ENCODE measurements at places on chromosomes 6 and 20.

GRCh38 chr6:65667916-65668656 is 38.9 kb downstream of the EYS start:
- no peak for DNase-seq

- DNase-seq, result no peak
Observed at GRCh38 chr6:81933089-81933488, 180.6 kb upstream of the TENT5A start.

GRCh38 chr6:22007469-22007868 is 289.4 kb downstream of the PRL start:
- no peak for DNase-seq

- no peak for DNase-seq
Observed at GRCh38 chr20:7926767-7927166, 13.5 kb downstream of the HAO1 start.

- DNase-seq, result no peak
Observed at GRCh38 chr6:154511791-154512190, 1.3 kb upstream of the CNKSR3 start.

DNA sequence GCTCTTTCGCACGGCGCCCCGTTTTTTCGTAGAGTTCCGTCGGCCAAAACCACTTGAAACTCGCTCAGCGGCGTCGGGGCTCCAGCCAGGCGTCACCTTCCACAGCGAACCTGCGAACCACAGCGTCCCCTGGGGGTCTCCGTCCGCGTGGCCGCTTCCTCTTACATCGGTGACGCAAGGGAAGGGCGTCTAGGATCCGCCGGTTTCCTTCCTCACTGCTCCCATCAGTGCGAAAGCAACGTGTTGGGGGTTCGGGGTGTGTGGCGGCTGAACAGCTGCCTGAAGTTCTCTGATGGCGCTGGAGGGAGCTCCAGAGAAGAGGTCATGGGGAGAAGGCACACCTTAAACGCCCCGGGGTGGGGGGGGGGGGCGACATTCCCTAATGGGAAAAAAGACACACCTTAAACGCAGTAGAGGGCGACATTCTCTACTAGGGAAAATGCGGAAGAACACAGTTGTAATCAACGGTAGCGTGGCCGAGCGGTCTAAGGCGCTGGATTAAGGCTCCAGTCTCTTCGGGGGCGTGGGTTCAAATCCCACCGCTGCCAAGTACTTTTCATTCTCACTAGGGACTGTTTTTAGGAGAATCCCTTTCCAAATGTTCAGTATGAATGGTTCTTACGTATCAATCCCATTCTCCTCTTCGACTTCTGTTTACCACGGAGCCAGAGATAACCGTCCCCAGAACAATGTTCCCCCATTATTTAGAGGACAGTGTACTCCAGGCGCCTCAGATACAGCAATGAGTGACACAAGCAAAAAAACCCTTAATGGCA is 16.4 kb downstream of the ZNF311 start:
- DNase-seq, result no peak

- no peak for DNase-seq
Observed at GRCh38 chr6:4370066-4370465, 234.7 kb upstream of the ECI2 start.

DNA sequence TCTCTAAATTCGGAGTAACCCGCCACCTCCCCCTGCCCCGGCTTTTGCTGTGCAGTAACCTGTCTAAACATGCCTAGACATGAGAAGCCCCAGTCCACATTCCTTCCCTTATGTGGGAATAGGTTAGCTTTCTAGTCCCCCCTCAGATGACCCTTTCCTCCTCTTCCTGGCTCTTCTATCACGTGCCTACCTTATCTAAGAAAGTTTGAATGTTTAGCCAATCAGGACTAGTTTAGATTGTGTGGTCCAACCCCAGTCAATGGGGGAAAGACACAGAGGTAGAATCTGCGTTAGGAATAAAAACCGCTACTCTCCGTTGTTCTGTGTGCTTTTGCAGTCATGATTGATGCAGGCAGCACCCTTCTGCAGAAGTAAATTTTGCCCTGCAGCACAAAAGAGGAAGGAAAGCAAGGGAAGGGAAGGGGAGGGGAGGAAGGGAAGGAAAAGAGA is 69.0 kb upstream of the CD93 start:
- DNase-seq, result no peak

DNA sequence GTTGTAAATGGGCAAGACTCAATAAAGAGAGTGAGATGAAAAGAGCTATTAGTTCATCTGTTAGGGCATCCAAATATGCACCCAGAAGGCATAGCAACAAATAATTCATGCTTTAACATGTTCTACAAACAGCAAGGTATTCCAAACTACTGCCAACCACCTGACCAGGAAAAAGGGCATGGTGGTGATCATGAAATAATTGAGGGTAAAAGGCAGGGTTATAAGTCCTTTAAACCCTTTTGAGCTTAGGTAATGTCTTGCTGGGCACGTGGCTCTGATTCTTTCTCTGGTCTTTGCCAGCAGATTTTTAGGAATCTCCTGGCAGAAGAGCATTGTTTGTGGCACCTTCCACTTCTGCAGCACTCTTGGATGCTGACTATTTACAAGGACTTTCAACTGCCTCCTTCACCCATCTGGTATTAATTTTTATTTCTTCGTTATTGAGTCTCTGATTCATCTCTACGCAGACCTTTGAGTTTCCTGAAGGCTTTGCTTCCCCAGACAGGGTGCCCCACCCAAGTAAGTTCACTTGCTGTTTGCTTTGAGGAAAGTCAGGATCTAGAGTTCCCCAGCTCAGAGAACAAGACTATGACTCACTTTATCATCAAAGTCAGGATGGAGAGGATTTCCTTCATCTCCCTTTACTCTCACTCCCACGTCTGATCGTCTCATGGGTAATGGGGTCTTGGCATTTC is 83.4 kb upstream of the NEDD9 start:
- DNase-seq, result no peak

DNA sequence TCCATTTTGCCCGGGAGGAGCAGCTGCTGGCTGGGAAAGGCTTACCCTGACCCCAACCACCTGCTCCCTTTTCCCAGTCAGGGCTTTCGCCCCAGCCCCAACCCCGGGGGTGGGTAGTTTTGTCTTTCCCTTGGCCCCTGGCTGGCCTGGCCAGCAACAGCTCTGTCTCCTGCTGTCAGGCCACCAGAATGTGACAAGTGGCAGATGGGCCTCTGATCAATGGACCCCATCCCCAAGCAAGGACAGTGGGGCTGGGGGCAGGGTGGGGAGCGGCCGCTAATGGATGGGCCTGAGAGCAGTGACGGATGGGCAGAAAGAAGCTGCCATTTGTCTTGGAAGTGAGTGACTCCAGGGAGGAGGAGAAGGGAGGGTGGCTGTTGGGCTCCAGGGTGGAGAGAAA is 121.6 kb downstream of the DHX35 start:
- DNase-seq, result no peak

- DNase-seq, result peak; percentile 1
Observed at GRCh38 chr6:138656364-138657064, 117.1 kb upstream of the CCDC28A start.

DNA sequence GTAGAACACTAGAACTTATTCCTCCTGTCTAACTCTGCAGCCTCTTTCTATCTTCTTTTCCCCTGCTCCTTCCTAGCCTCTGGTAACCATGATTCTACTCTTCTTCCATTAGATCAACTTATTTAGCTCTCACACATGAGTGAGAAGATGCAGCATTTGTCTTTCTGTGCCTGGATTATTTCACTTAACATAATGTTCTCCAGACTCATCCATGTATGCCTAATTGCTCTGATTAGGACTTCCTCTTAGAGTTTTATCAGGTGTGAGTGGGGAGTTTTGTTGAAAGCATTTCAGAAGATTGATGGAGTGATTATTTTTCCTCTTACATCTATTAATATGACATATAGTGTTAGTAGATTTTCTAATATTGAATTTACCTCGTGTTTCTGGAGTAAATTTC is 140.4 kb downstream of the CDKAL1 start:
- DNase-seq, result no peak

DNA sequence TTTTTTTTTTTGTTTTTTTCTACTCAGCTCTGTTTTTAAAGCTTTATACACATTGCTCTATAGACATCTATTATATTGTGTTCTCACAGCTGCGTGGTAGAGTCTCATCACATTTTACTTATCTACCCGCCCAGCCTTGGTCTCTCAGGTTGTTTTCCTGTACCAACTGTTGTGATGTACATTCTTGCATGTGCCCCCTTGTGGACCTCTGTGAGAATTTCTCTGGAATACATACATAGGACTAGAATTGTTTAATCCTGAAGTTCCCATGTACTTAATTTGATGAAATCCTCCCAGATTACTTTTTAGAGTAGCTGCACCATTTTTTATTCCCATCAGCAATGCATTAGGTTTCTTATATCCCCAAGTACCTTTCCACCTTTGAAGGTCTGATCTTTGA is 40.4 kb upstream of the TINAG start:
- DNase-seq, result no peak

- DNase-seq, result no peak
Observed at GRCh38 chr6:84854811-84855400, 90.5 kb upstream of the TBX18 start.

DNA sequence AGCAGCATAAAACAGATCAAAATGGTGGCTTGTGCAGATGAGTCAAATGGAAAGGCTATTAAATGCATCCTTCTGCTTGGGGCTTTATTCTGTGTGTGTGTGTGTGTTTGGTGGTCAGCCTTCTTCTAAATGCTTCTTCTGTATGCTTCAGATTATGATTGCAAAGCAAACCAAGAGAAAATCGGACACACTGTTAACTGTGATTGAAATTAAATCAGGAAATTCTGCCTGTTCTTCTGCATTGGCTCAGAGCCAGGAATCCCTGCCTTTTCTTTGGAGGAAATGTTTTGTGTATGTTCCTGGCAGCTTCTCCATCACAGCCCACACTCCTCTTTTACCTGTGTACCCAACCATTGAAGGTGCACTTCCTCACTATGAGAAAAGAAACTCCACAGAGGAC is 22.3 kb upstream of the PDE10A start:
- no peak for DNase-seq

DNA sequence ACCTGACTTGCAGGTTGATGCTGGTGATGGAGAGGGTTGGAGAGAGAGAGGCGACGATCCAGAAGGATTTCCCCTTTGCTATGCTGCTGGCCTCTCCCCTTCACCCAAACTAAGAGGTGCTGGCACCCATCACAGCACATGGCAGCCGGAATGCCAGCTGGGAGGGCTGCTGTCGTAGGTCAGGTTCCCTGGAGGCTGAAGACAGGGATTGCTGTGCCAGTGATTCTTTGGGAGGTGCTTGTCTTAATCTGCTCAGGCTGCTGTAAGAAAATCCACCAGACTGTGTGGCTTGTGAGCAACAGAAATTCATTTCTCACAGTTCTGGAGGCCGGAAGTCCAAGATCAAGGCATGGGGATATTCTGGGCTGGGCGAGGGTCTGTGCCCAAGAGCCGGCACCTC is 4.4 kb upstream of the ARFGAP1 start:
- no peak for DNase-seq

- no peak for DNase-seq
Observed at GRCh38 chr6:160300076-160300695, 41.6 kb upstream of the SLC22A2 start.

GRCh38 chr6:111809264-111809663 is 64.0 kb downstream of the FYN start:
- DNase-seq, result no peak

DNA sequence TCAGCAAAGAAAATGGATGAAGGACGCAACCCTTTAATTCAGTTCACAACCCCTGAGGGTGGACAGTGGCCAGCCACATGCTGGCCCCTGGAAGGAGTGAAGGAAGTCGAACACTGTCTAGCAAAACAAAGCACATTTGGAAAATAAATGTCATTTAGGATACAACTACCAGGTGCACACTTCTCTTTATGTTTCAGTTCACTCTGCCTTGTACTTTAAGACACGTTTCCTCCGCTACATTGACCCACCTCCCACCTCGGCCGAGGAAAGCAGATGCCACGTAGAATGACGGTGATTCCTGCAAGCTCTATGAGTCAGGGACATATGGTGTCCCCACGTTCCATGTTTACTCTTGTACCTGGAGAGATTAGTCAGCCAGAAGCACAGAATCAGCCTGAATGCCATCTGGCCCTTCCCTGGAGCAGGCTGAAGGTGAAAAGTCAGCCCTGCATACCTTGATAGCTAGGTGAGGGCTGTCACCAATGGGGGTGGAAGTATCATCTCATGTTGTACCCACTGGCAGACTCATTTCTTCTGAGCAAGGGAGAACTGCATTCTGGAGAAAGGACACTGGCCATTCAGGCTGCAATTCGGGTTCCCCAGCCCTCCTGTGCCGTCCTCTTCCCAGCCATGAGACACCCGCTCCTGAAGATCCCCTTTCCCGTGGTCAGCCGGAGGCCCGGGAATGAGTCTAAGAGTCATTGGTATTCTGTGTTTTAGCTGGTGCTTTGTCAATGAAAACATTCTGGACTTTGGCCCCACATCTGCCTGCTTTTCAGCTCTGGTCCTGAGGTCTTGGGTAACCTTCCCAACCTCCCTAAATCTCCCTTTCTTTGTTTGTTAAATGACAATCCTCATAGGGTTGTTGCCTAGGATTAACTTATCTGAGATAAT is 60.6 kb downstream of the FOXA2 start:
- no peak for DNase-seq

GRCh38 chr6:43203029-43203717 is 21.2 kb downstream of the CUL9 start:
- DNase-seq, result no peak

- peak; percentile 11 for DNase-seq
Observed at GRCh38 chr6:138486249-138487101, 12.8 kb downstream of the NHSL1 start.

GRCh38 chr6:113019176-113019575 is 672.0 kb downstream of the RFPL4B start:
- no peak for DNase-seq

- no peak for DNase-seq
Observed at GRCh38 chr20:23227274-23227673, 123.3 kb upstream of the NXT1 start.

DNA sequence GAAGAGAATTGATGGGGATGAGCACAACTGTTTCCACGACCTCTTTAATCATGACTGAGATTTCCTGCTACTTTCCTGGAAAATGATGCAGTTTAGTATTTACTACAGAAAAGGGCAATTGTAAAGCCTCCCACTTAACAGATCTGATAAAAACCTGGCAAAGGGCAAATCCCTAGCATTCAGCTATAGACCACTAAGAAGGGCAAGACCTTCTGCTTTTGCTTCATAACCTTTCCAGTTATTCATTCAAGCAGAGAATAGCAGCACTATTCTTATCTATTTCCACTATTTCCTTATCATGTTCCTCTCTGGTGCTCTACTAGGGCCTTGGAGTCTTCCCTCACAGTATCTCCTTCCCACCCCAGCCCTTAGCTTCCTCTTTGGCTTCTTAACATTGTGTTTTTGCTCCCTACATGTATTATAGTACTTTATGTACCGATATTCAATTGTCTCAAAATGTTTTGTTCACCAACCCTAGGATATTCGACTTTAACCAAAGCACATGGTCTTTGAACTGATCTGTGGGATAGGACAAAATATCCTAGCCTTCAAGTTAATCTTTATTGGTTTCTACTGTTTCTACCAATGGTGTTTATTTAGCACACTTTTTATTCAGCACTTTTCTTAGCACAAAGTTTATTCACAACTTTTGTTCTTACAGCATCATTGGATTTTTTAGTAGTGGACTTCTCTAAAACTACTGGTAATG is 32.7 kb upstream of the MANEA start:
- no peak for DNase-seq

DNA sequence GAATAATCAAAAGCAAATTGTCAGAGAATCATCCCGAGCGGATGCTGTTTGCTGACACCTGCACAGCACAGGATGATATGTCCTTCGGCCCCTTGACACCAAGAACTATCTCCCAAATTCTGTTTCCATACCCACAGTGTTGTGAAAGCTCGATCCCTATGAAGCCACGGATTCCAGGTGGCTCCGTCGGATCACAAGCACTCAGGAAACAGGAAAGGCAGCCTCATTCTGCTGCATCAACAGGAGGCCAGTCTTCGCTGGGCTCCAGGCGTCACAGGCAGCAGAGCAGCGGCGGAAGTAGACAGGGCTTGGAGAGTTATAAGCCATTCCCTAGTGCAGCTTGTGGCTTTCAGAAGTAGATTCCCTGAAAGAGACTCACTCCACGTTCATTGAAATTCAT is 342.3 kb downstream of the C6orf118 start:
- no peak for DNase-seq

All from NCI-H1092 treated with DMSO at 0.1 percent for 48 hours (cell line).